Stimulated activated CD4-positive, alpha-beta T cell treated with anti-CD3 and anti-CD28 coated beads, Interleukin-4, amount 100 ng/mL, for 24 hours (primary cell): ENCODE measurements at places on chromosomes 6 and 20.

DNA sequence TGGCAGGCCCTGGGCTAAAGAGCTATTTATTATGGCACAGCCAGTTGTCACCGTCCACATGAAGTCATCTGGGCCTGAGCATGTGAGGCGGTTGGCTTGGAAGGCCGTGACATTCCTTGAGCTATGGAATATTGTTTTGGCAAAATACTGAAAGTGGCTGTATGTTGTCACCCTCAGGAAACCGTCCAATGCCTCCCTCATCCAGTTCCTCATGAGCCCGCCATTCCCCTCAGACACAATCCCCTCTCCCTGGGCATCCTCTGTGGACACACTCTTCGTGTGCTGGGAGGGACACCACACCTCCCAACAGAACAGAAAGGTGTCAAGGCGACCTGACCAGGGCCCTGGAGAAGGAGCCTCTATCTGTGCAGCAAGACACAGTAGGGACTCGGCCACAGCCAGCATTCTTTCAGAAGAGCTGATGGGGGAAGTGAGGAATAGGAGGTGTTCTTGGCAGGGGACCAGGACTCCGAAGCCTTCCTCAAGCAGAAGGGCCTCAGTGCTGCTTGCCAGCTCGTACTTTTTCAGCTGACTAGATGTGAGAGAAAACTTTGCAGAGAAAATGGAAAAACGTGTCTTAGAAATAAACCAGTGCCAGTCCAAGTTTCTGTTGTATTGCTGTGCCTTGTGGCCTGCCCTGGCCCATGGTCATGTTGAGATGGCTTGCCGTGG, 120.5 kb downstream of the SOD2 start:
- no peak for DNase-seq

DNA sequence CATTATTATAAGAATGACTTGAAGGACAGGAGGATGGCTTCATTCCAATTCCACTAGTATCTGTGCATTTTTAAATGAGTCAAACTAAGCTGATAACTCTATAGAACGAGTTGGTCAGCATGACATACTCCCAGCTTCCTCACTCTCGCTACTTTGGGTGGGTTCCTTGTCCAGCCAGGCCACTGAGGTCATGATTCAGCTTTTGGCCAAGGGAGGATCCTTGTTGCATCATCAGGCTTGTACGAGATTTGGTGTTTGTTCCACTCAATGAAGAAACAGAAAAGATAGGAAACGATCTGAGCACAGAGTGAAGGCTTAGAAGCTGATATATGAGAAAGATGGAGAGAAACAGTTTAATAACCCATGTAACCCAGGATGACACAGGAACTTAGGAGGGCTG, 19.8 kb downstream of the NEDD9 start:
- DNase-seq, result no peak

DNA sequence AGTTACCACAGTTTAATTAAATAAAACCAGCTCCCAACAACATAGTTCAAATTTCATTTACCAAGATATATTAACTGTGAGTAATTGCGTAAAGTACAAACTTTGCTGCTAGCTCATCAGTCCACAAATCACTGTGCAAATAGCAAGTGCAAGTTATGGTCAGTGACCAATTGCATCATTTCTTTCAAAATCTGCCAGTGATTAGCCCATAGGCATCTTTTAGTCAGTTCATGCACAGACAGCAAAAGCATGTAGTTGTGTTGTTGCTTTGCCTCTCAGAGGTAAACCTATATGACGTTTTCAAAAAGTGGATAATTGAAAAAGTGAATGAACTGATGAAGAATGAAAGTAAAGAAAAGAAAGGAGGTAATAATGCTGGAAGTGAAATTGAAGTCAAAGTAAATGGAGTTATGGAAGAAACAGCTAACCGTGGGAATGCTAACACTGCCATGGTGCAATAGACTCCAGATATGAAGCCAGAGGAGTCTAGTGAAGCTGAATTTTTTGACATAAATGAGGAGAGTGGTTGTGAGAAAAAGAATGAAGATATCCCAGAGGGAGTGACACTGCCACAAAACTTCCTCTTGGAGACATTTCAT, 36.5 kb downstream of the ENPP1 start:
- DNase-seq, result no peak

GRCh38 chr6:17493286-17493685, 99.9 kb downstream of the CAP2 start:
- no peak for DNase-seq

DNA sequence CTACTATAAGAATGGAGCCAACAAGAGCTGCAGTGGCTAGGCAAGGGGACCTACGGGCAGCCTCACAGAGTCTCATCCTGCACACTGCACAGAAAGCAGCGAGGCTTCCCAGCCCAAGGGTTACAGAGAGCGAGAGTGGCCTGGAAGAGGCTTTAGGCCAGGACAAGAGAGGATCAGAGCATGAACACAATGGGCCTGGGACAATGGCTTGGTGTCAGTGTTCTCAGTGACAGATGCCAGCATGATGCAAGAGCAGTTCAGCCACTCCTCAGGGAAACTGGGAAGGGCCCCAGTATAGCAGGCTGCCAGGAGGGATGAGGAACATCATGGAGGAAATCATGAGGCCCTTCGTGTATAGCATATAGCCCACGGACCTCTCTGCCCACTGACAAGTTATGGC, 108.0 kb downstream of the NUS1 start:
- DNase-seq, result no peak

- no peak for DNase-seq
Measured at GRCh38 chr6:80460257-80460865, 353.9 kb downstream of the BCKDHB start.

DNA sequence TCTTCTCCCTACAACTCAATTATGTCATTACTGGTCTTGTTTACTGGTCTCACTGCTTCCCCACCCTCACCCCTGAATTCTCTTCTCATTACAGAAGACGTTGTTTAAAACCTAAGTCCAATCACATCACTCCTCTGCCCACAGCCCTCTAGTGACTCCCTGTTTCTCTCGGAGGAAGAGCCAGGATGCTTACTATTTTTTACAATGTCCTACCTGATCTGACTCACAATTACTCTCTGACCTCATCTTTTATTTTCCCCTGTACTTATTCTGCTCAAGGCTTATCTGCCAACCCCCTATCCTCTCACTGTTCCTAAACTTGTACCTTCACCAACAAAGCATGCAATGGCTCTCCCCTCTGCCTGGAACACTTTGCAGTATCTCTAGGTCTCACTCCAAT, 400.4 kb upstream of the PTCHD4 start:
- DNase-seq, result no peak

GRCh38 chr6:137852346-137852745, 14.7 kb upstream of the TNFAIP3 start:
- no peak for DNase-seq

DNA sequence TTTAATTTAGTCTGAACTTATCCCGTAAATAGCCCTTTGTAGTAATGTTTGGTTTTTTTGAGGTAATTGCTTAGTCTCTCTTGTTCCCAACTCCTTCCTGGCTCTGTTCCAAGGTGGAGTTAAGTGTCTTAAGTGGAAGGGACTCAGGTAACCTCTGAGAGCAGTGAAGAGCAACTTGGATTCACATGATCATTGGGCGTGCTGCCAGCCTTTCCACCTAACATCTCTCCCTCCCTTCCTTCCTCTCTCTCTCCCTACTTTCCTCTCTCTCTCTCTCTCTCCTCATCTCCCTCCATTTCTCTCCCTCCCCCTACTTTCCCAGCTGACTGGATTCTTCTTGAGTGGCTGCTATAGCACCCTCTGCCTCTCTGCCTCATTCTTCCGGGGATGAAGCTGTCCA, 232.9 kb upstream of the SASH1 start:
- DNase-seq, result no peak

- no peak for DNase-seq
Measured at GRCh38 chr20:38383147-38383546, 36.9 kb downstream of the LBP start.

GRCh38 chr6:20070047-20070446, 142.2 kb downstream of the MBOAT1 start:
- no peak for DNase-seq

GRCh38 chr6:140478631-140479030, 1104.2 kb upstream of the CITED2 start:
- no peak for DNase-seq

DNA sequence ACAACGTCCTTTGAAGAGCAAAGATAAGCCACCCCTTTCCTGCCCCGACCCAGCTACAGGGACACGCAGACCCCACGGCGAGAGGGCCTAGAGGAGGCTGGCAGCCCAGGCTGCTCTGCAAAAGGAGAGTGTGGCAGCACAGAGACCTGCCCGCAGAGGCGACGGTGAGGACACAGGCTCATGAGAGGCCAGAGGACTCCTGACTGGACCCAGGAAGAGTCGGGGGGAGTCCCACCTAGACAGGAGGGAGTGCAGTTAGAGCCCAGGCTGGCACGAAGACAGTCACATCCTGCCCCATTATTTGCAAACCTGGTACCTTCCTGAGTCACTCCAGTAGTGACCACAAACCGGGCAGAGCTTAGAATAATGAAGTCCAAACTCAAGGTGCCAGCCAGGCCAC, 227.7 kb upstream of the CDH4 start:
- DNase-seq, result no peak

DNA sequence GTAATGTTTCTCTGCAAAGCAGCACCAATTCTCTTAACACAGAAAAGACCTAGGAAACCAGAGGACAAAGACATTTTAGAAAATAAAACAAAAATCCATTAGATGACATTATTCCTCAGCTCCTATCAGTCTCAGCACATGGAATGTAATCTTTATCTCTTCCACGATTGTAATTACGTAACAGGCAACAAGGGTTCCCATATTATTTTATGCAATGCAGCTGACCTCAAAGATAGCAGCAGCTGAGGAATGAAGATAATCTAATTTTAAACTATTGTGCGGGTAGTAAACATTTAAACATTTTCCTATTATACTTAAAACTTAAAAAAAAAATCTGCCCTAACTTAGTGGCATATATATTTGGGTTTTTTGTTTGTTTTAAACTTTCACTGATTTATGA, 33.0 kb upstream of the PTCHD4 start:
- DNase-seq, result no peak

GRCh38 chr6:149275621-149276020, 41.9 kb upstream of the TAB2 start:
- DNase-seq, result no peak

GRCh38 chr6:52144196-52145076, 41.7 kb upstream of the IL17A start:
- no peak for DNase-seq

- DNase-seq, result no peak
Measured at GRCh38 chr6:11648889-11649288, 111.3 kb downstream of the TMEM170B start.

GRCh38 chr20:10297684-10298240, 79.1 kb downstream of the SNAP25 start:
- DNase-seq, result no peak

DNA sequence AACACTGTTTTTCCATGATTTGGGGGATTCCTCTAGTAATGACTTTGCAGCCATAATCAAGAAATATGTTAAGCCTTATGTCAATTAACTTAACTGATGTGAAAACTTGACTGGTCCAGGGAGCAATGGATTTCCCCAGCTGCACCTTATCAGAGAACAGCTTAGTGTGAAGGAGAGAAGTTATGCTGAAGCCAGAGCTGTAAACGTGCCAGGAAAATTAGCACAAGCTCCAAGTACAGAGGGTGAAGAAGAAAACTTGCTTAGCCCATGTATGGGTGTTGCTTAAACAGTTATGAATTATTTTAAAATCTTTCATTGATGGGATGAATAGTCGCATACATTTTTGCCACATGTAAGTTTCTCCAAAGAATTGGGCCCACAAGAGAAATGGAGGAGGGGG, 214.9 kb upstream of the RNF217 start:
- DNase-seq, result no peak

DNA sequence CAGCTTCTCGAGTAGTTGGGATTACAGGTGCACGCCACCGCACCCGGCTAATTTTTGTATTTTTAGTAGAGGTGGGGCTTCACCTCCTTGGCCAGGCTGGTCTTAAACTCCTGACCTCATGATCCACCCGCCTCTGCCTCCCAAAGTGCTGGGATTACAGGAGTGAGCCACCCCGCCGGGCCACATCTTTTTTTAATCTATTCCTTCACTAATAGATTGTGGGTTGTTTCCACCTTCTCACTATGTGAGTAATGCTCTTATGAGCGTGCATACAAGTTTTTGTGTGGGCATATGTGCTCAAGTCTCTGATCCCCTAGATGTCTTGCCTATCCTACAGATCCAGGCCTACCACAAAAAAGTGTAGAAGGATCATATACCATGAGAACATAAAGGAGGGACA, 30.7 kb downstream of the CARMIL1 start:
- DNase-seq, result no peak

GRCh38 chr6:108644252-108644651, 83.5 kb downstream of the FOXO3 start:
- DNase-seq, result no peak

- DNase-seq, result no peak
Measured at GRCh38 chr6:7541175-7542064, at the start of gene DSP. TSS of gene DSP (plus strand) at chr6:7541671. CDS start at chr6:7541916, 245 bp downstream.

- no peak for DNase-seq
Measured at GRCh38 chr6:132993738-132994137, 179.4 kb downstream of the RPS12 start.

DNA sequence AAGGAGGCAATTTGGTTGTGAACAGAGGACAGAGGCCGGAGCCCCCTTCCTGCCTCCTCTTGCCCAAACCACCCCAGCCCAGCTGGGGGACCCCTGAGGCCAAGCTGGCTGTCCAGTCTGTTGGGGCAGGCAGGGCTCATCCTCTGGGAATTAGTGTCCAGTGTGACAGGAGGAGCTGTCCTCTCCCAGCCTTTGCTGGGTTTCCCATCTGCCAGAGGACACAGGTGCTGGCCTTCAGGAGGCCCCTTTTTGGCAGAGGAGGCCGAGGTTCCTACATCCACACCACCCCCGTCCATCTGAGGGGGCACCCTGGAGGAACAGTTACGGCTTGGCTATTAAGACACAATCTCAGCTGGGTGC, 44.7 kb upstream of the MDGA1 start:
- DNase-seq, result no peak

DNA sequence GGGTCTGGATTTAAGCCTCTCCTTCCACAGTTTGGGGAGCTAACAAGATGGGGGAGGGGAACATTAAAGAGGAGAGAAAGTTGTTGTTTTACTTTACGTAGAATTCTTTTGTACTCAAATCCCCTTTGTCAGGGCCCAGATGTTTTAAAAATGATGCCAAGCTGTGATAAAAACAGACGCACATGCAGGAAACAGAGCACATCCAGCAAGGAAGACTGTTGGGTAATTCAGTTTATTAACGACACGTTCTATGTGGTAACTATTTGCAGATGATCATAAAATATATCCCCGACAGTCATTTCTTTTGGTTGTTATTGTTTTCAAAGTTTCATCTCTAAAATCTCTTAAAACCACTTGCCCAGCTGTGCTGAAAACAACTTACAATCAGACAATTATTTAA, 307.0 kb upstream of the PRDM1 start:
- DNase-seq, result no peak

DNA sequence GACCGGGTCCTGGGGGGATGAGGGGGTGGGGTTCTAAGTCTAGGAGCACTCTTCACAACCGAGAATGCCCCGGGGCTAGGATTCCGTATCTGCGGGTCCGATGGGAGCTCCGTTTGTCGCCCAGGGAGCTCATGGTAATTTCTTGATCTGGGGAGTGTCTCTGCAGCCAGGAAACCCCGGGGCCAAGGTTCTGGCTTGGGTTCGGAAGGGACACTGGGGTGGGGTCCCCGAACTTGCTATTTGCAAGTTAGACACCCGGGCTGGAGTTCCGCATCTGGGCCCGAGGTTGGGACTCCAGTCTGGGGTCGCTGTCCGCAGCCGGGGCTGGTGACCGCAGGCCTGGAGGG, 397 bp downstream of the PEDS1 start:
- DNase-seq, result no peak

- DNase-seq, result no peak
Measured at GRCh38 chr6:126030045-126030444, 43.7 kb downstream of the TRMT11 start.

GRCh38 chr6:131972741-131973140, 21.6 kb upstream of the CCN2 start:
- no peak for DNase-seq
